ENCODE measurements at places on chromosomes 12 and 14. TPM values are rescaled to one million over a fixed set of nuclear protein-coding genes. Genes with fewer than 3 reads are reported as not detected.

GRCh38 chr14:69096781-69097475 is 56.0 kb downstream of the DCAF5 start:
- DNase-seq: no peak

DNA sequence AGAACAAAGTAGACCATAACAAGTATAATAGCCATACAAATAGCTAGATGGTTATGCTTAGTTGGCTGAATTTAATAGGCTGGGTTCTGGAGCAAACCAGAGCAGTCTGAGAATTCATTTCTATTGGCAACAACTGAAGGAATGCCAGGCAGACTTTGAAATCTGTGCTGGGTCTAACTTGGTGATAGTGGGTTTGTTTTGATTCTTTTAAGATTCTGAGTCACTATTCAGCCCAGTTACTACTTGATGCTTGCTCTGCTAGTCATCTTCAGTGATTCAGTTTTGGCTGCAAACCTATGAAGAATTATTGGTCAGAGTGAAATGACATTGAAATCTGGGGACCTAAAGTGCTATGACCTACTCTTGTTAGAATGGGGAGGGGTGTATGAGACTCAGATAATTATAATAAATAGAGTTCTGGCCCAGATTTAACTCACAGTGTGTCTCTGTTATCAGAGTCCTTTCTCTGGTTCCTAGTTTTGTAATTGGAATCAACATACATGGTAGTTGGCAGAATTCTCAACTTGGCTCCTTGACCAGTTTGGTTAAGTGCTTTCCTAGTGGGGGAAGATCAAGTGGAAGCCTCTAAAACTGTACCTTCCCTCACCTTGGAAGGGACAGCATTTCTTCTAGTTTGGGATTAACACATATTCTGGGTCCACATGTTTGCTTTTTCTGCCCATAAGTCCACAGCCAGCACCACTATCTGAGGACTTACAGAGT is 43.5 kb downstream of the MNAT1 start:
- no peak for DNase-seq

DNA sequence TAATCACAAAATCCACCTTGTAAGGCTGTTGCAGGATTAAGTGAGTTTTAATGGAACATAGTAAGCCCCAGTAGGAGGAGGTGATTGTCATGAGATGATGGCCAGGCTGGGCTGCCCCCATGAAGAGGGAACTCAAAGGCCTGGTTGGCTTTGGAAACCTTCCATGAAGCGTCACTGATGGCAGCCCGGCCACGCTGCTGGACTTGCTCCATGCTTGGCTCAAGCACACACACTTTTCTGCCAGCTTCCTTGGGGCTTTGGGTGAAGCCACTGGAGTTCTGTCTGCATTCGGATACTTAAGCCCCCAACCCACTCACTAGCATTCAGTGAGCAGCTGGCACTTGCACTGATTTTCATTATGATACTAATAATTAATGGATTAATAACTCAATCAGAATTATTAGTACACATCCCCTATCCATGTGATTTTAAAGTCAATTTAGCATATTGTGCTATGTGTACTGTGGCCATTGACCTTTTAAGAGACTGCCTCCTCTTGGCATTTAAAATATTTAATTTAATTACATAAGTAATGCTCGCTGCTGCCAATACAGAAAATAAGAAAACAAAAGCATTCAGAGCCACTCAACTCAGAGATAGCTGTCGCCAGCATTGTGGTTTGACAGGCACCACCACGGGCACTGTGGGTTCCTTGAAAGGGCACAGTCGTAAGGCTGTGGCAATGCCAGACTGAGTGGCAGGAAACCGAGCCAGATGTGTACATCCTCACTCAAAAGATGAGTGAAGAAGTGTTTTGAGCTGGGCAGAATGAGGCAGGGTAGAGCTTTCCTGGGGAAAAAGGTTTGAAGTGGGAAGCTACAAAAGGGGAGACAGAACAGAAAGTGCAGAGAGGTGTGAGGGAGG is 15.9 kb downstream of the KRT85 start:
- DNase-seq: no peak

GRCh38 chr14:102418169-102418852 is 55.6 kb downstream of the TECPR2 start:
- no peak for DNase-seq

GRCh38 chr14:68779761-68780323 is 13.0 kb downstream of the ZFP36L1 start:
- DNase-seq: peak; percentile 96

LRRIQ1 gene
- not detected for total RNA-seq

Data from HepG2 (cell line).